ENCODE measurements at places on chromosomes 13 and 19. TPM values are rescaled to one million over a fixed set of nuclear protein-coding genes. Genes with fewer than 3 reads are reported as not detected.
A peak's percentile ranks its signal among the peaks of the same experiment; 100 is the strongest.

SBK3 gene
- 0.34 TPM for total RNA-seq

- no peak for DNase-seq
Measured at GRCh38 chr19:54704928-54705327, 19.3 kb upstream of the KIR3DL3 start.

DNA sequence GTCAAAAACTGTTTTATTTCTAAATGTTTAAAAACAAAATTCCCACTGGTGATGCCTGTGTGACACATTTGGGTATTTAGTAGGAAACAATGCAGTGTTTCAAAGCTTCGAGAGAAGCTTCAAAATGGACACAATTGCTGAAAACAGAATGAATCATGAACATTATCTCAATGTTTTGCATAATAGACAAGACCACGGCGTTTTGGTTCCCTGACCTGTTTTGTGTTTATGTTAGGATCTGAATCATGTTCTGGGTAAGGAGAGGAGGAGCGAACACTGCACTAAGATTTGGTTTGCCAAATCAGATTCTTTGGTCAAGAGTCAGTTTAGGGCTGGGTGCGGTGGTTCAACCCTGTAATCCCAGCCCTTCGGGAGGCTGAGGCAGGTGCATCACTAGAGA is 42.2 kb downstream of the IFT88 start:
- no peak for DNase-seq

- peak; percentile 12 for DNase-seq
Measured at GRCh38 chr13:45700971-45701900, 884 bp upstream of the CBY2 start.

KIR3DL2 gene
- 0.26 TPM for total RNA-seq

DNA sequence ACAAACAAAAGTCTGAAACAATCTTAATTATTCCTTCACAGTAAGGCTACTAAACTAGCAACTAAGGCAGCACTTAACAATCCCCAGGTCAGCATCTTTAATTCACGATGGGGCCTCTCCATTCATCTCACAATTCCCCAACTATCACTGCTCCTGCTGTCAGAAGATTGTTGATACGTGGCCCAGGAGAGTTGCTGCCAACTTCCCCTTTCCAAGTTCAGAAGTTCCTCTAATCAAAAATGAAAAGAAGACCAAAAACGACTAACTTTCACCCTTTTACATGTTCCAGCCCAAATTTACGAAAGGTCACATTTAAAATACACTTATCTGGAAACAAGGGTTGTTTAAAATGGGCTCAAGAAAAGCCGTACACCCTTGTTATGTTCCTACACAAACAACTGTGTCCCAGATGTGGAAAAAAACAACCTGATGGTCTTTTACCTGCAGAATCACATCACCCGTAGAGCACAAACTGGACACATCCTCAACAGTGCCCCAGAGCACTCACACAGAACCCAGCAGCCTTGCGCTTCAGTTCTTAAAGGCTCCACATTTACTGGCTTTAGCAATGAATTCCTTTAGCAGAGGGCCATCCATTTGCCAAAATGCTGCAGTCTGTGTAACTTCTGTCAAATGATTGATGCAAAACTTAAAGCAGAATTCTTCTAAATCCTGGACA is 38.0 kb downstream of the PHF11 start:
- DNase-seq, result no peak

DNA sequence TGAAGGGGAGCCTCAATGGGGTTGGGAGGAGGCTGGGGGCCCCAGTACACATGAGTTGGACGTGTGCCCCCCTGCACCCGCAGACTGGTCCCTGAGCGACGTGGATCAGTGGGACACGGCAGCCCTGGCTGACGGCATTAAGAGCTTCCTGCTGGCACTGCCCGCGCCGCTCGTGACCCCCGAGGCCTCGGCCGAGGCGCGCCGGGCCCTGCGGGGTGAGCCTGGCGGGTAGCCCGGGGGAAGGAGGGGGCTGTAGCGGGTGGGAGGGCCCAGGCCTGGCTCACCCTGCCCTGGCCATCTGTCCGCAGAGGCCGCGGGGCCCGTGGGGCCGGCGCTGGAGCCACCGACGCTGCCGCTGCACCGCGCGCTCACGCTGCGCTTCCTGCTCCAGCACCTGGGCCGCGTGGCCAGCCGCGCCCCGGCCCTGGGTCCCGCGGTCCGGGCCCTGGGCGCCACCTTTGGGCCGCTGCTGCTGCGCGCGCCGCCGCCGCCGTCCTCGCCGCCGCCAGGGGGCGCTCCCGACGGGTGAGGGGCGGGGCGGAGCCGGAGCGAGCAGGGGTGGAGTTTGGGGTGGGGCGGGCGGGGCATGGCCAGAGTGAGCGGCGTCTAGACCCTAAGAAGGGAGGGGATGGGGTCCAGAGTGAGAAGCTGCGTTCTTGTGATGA is 8.1 kb downstream of the PIK3R2 start:
- DNase-seq, result peak; percentile 80

ZNF573 gene
- 13.1 TPM for total RNA-seq

NMRK2 gene
- total RNA-seq, result not detected

PEAK3 gene
- 1.1 TPM for total RNA-seq

CLDND2 gene
- total RNA-seq, result 2.1 TPM

DNA sequence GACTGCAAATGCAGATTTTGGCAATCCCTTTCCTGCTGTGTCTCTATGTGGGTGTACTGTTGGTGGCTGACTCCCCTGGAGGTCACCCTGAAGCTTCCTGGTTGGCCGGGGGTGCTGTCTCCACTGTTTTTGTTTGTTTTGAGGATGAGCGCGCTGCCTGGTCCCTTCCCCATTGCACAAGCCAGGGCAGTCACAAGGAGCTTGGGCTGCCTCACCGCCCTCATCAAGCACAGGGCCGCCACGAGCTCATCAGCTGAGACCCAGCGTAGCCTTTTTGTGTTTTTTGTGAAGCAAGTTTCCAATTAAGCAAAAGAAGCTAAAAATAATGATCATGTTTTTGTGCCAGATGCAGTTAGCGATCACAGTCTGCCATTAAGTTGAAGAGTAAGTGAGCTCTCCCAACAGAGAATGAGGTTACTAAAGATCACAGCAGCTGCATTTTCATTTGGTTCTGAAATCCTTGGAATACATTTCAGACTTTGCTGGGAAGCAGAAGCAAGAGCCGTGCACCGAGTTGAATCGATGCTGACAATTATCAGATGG is 57.8 kb downstream of the GGACT start:
- DNase-seq, result no peak

KLK2 gene
- total RNA-seq, result 0.43 TPM

Data from mucosa of descending colon (tissue), 3 donors.